ENCODE measurements at places on chromosomes 6 and 20.
A peak's percentile ranks its signal among the peaks of the same experiment; 100 is the strongest.

- no peak for DNase-seq
Observed at GRCh38 chr20:50357783-50358161, 152.4 kb upstream of the PTPN1 start.

DNA sequence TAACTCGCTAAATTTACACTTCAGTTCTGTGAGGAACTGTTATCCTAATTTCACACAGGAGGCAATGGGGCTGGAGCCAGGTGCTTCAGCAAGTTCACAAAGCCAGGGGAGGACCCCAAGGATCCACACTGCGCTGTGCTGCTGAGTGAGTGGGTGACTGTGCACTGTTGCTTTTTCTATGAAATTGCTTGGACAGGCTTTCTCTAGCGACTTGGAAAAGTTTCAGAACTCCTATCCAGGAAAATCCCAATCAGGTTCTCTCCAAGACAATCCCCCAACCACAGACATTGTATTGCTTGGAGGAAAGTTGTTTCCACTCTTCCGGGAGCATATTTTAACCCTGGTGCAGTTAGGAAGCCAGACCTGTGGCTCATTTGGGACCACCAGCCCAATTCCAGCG, 175.9 kb upstream of the CST7 start:
- DNase-seq: no peak

DNA sequence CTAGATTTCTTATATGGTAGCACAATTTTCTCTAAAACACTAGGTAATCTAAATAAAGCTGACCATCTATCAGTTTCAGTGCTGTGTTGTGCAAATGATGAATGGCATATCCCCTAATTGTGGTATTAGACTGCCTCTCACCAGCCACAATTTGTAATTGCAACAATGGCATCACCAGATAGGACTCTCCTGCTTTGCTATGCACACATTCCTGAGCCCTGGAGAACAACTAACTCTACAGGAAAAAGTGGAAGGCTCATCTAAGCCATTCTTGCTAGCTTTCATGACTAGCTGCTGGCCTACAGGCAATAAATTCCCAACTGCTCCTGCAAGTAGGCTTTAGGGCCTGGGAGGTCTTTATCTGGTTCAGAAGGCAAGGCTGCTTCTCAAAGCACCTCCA, 974.1 kb downstream of the EYS start:
- no peak for DNase-seq

GRCh38 chr20:36818861-36819260, 45.3 kb upstream of the DSN1 start:
- no peak for DNase-seq

GRCh38 chr6:17038316-17038715, 63.5 kb upstream of the STMND1 start:
- DNase-seq: no peak

GRCh38 chr6:34595332-34596184, 39.4 kb upstream of the SPDEF start:
- no peak for DNase-seq

DNA sequence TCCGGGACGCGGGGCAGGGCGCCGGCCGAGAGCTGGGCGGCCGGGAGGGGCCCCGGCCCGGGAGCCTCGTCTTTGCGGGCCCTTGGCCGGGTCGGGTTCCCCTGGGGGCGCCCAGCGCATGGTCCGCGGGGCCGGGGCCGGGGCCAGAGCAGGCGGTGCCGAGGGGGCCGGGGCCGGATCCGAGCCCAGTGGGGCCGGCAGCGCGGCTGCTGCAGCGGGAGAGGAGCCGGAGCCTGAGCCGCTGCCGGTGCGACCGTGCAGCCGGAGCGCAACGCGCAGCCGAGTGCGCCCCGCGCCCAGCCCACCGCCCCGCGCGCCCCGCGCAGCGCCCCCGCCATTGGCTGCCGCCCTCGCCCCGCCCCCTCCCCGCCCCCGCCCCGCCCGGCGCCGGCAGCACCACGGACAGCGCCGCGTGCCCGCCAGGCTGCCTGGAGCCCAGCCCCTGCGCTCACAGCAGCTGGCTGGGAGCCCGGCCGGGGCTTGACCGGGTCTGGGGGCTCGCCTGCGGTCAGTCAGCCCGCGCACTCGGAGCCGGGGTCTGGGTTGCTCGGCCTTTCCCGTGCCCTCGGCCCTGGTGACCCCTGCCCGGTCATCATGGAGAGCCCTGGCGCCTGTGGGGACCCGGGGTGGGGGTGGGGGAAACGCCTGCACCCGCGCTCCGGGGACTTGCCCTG, at the start of gene HRH3:
HRH3 (minus strand) TSS at position 287 of the 674 bp plus-strand sequence. CDS start 308 bp downstream, outside the sequence.
- DNase-seq: no peak

GRCh38 chr20:50534567-50534966, 24.4 kb downstream of the PTPN1 start:
- no peak for DNase-seq

GRCh38 chr6:146891615-146892265, 293.0 kb downstream of the ADGB start:
- no peak for DNase-seq

GRCh38 chr20:62141397-62142251, 1.6 kb downstream of the PSMA7 start:
- no peak for DNase-seq

GRCh38 chr6:558959-559358, 97.9 kb downstream of the HUS1B start:
- no peak for DNase-seq

GRCh38 chr20:2751878-2752566, 48.4 kb downstream of the CPXM1 start:
- DNase-seq: no peak

GRCh38 chr20:52219441-52219840, 27.9 kb upstream of the ZFP64 start:
- DNase-seq: no peak

GRCh38 chr6:29005183-29005885, at the start of gene ZNF311:
Gene ZNF311, minus strand, starts transcription at chr6:29005315. Its CDS starts 1,361 bp downstream, at chr6:29003954.
- peak; percentile 8 for DNase-seq

GRCh38 chr6:85186546-85187175, 263.2 kb upstream of the NT5E start:
- no peak for DNase-seq

GRCh38 chr6:34602318-34603111, 46.4 kb upstream of the SPDEF start:
- no peak for DNase-seq

DNA sequence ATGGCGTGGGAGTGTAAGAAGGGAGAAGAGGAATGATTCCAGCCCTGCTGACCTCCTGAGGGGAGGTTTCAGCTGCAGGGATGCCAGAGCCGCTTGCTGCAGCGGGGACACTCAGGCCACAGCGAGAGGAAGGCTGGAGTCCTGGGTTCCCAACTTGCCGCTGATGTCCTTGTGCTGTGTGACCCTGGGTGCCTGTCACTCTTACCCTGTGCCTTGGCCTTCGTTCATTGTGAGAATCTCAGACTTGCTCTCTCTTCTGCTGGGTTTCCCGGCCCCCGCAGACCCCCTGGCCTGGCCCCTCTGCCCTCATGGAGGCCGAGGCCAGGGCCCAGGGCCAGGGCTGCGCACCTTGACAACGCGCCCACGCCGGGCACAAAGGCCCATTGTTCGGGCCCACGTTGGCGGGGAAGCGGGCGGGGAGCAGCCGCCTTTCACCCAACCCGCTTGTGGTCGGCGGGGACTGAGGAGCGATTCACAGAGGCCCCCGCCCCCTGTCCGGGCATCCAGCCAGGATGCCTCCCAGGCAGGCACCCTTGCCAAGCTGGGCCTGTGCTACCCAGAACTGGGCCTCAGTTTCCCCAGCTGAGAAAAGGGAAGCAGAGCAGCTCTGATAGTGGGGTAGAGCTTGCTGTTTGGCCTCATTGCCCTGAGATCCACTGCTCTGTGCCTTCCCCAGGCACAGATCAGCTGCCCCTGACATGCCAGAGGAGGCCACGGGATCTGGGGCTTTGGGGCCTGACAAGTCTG, 52.4 kb downstream of the CEBPB start:
- peak; percentile 87 for DNase-seq

DNA sequence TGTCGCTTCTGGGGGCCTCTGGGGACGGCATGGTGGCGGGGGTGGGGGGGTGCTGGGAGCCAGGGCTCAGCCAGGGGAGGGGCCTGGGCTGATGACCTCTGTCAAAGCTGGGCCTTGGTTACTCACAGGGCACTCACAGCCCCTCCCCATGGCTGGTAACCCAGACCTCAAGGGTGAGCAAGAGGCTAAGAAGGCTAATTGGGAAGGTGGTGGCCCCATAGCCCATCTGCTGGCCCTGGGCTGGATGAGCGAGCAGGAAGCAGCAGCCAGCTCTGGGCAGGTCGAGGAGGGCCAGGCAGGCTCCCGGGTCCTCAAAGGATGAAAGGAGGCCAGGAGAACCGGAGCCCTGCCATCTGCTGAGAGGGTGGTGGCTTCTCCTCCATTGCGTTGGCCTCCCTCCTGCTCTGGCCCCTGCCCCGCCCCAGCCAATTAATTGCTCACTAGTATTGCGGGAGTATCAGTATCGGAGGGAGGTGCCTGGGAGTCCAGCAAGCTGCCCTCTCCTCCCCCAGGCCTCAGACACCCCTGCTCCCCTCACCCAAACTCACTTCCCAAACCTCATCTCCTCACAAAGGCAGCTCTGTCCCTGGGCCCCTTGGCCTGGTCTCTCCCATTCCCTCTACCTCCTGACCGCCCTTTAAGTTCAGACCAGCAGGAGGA, 1.0 kb upstream of the CDSN start:
- DNase-seq: no peak

- no peak for DNase-seq
Observed at GRCh38 chr6:97524811-97525210, 241.8 kb upstream of the MMS22L start.

DNA sequence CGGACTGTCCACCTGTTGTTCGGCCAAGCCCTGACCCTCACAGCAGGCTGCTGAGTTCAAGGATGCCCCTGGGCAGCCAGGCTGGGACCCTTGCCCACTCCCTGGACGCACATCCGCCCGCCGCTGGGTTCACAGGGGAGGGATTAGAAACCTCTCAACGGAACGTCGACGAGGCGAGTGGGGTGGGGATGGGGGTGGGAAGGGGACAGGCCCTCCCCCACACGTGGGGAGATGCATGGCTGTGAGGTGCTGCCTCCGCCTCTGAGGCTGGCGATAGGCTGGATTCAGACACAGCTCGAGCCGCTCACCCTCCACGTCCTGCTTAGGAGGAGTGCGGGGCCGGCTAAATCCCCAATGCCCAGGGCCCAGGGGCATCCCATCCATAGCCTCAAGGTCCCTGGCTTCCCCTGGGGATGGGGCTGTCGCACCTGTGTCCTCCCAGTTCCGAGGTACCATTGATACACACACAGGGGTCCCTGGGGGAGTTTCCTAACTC, 90.6 kb upstream of the BHLHE23 start:
- DNase-seq: no peak

GRCh38 chr6:98825600-98826230, 8.7 kb upstream of the POU3F2 start:
- no peak for DNase-seq

DNA sequence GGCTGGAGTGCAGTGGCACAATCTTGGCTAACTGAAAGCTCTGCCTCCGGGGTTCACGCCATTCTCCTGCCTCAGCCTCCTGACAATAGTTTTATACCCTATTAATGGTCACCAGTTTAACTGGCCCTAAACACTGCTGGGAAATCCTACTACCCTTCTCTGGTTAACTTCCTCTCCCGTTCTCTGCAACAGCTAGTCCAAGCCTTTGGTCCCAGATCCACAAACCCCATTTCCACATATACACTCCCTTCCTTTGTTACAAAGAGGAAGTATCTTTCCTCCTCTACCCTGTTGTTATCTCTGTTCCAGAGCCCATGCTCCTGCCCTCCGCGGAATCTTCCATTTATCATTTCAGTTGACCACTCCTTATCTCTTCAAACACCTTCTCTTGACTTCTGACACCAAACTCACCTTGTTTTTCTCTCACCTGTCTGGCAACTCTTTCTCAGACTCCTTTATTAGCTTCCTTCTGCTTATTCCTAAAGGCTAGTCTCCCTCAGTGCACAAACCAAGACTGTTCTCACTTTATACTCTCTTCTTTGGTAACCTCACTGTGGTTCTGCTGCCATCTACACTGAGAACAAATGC, 25.0 kb upstream of the TBC1D22B start:
- no peak for DNase-seq

GRCh38 chr6:158464483-158464882, 95.4 kb upstream of the TMEM181 start:
- DNase-seq: no peak

DNA sequence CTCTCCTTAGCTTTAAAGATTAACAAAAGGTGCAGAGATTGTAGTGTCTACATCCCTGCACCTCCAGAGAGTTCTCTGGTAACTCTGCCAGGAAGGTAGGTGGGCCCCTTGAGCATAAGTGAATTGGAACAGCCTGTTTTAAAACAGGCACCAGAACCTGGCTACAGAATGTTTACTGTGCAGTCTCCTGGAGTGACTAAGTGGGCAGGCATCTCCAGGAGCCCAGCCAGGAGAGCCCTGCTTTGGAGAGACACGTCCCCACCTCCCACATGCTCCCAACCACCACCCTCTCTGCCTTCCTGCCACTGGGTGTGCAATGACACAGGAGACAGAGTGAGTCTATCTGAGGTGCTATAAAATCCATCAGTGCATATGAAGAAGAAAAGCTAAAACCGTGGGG, 110.3 kb upstream of the EYA4 start:
- no peak for DNase-seq

DNA sequence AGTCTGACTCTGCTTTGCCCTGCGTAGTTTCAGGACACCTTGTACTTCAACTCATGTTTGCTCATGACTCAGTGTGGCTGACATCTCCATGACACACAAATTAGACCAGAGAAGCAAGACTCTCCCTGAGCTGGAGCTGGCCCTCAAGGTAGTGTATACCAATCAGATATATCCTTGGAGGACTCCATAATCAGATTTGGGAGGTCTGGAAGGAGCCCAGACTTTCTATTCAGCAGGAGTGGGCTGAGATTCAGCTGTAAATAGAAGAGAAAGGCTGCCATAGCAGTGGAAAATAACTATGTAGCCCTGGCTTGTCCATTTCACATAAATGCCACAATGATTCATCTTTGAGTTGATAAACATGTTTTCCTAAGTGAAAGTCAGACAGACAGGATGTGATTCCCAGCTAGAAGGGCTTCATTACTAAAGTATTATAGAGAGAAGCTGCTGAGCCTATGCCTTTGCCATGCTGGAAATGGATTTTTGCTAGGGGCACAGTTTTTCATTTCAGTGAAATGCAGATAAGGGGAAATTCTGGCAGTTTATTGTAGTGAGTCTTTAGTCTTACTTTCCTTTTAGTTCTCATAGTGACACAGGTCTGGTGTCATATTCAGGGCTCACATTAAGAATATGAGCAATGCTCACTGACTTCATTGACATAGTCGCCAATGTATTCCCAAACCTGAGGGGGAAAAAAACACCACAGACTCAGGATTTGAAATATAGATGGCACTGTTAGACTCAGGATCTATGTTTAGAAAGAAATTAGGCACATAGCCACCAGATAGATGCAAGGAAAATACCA, 95.3 kb downstream of the CLVS2 start:
- DNase-seq: no peak

GRCh38 chr20:20604357-20604756, 108.1 kb downstream of the RALGAPA2 start:
- DNase-seq: no peak

DNA sequence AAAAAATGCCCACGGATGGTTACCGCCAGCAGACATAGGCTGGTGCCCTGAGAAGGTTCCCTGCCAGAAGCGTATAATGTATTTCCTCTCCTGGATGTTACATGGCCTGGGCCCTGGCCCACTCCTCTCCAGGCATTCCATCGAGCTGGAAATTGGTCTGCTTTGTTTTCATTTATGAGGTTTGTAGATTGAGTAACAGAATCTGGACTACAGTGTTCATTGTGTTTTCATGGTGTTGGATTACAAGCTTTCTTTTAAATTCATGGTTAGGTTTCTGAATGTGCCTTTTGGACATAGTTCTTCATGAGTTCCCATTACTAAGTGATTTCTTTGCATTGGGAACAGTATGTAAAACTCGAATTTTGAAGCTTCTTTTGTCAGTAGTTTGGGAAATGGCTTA, 6.4 kb downstream of the TIAM2 start:
- no peak for DNase-seq
